ENCODE measurements at places on chromosomes 5 and 9. TPM values are rescaled to one million over a fixed set of nuclear protein-coding genes. Genes with fewer than 3 reads are reported as not detected.

TGFBI gene
- 468 TPM for total RNA-seq

ATG12 gene
- total RNA-seq, result 42.2 TPM

C5orf46 gene
- not detected for total RNA-seq

CATSPER3 gene
- not detected for total RNA-seq

Measured in renal cortical epithelial cell (primary cell).